SHP77 treated with DMSO at 0.1 percent for 48 hours (cell line): ENCODE measurements at places on chromosomes 1 and 21.

- DNase-seq = no peak
These were observed 66.4 kb downstream of the BEND5 start for GRCh38 chr1:48710318-48710717.

- no peak for DNase-seq
These were observed 75.6 kb upstream of the BACE2 start for GRCh38 chr21:41092312-41092711.

- DNase-seq = peak; percentile 65
These were observed 55.9 kb upstream of the PTGFRN start for GRCh38 chr1:116853680-116854402.

DNA sequence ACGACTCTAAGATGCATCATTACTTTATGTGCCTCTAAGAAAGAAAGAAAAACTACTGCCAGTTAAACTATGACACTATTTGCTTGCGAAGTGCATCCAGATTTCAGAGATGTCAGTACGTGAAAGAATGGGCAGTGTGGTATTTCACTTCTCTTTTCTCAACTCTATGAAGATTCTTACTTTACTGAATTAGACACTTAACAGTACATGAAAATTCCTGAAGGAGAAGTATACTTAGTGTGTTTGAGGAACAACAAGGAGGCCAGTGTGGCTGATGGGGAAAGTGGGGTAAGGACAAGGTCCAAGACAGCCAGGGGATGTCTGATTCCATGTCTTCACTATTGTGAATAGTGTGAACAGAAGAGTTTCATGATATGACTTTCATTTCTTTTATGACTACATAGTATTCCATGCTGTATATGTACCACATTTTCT is 53.9 kb upstream of the HSD17B7 start:
- DNase-seq = no peak

DNA sequence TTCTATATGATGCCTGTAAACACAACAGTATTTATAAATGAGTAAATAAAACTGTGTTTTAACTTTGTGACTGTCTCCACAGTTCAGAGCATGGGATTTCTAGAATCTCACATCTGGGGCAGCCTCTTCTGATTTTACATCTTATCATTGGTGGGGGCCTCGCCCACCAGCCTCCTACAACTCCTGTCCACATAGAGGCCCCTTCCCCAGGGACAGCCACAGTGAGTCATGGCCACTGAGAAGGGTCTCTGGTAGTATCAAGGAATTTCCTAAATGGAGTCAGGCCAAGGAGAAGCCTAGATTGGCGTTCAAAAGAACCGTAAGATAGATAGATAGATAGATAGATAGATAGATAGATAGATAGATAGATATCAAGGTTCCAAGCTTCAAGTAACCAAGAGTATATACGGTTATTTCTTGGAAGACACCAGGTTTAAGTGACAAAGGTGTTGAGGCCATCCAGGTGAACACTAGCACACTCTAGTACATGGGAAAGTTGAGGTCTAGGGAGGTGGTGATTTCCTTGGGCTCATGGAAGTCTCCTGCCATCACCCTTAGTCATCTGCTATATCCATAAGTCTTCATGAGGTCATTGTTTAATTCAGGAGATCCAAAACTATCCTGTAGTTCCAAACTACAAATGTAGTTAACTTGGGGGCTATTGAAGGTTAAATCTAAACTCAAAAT is 121.6 kb downstream of the SYT2 start:
- DNase-seq = no peak

GRCh38 chr1:171286032-171286705 is 27.8 kb upstream of the FMO4 start:
- no peak for DNase-seq

DNA sequence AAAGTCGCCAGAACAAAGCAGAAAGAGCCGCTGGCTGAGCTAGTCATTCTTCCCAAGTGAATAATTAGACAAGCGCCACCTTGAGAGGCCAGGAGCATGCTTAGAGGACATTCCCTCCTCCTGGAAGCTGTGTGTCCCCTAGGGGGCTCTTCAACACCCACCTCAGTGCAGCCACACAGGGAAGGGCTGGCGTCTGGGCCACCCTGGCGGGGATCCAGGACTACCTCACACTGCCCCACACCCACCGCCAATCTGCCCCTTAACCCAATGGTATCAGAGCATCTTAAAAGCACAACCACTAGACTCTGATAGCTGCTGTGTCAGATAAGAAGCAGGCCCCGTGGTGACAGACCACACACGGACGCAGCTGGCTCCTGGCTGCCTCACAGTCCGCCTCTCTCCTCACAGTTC is 24.9 kb downstream of the SETD4 start:
- no peak for DNase-seq

DNA sequence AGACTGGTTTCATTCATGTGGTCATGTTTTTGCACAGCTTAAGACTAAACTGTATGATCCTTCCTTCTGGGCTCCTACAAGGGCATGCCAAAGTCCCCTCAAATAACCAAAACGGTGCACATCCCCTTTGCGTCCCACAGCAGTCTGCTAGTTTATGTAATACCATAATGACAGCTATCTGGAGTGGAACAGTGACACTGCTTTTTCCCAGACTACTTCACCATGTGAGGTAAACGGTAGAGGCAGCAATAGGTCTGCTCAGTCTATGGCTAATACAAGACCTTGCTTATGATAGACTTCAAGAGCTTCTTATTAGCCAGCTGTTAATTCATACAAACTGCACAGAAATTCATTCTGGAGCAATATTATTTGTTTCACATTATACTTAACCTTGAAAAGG is 395.5 kb downstream of the SMYD3 start:
- no peak for DNase-seq

- no peak for DNase-seq
These were observed 39.0 kb downstream of the NEXN start for GRCh38 chr1:77927414-77927813.

DNA sequence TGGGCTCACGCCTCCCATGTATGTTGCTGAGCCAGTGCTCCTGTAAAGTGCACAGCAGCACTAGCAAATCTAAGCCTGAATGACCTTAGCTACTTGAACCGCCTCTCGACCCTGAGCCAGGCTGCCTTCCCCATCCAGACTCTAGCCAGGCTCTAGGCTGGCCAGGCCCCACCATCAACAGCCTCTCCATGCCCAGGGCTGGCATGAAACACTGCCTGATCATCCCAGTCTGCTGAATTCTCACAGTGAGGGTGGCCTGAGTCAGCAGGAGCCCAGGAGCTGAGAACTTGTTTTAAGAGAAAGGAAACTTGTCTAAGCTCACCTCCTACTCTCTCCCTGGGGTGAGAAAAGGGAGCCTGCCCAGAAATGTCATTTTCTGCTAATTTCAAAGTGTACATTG is 733.3 kb downstream of the PTPRU start:
- no peak for DNase-seq

DNA sequence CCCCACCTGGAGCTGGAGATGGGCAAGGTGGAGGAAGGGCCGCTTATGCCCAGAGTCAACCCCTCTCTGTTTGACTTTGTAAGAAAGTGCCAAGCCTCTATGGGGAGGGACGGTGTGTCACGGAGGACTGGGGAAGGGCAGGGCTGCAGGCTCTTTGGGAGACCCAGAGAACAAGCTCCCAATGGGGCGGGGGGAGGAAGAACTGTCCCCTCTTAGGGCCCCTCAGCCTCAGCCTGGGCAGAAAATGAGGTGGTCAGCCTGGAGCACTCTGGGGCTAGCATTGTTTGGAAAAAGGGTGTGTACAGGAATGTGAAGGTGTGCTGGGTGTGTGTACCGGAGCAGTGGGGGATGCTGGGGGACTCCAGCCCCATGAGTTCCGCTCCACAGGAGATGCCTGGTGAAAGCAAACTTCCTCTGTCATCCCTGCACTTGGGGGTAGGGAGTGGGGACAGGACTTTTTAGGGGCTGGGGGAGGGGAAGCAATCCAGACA is 1.2 kb upstream of the INAVA start:
- DNase-seq = no peak

GRCh38 chr1:194062526-194062925 is 876.1 kb upstream of the B3GALT2 start:
- no peak for DNase-seq

GRCh38 chr1:56135069-56135863 is 444.1 kb downstream of the PLPP3 start:
- no peak for DNase-seq

- no peak for DNase-seq
These were observed 18.9 kb downstream of the HTR1D start for GRCh38 chr1:23198373-23198772.

DNA sequence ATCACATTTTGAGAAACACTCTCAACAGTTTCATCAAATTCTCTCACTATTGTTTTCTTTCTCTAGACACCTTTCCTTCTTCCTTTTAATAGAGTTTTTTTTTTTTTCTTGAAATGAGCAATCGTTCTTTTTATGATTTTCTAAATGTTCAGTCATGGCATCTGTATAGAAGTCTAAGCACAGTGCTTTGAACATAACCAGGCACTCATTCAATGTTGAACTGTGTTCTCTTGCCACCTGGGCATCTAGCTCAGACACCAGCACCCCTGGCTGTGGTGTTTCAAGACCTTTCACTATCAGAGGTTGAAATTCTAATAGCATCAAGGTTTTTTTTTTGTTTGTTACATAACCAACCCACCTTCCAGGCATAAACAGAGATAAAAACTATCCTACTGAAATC is 96.6 kb downstream of the DNM3 start:
- DNase-seq = no peak

DNA sequence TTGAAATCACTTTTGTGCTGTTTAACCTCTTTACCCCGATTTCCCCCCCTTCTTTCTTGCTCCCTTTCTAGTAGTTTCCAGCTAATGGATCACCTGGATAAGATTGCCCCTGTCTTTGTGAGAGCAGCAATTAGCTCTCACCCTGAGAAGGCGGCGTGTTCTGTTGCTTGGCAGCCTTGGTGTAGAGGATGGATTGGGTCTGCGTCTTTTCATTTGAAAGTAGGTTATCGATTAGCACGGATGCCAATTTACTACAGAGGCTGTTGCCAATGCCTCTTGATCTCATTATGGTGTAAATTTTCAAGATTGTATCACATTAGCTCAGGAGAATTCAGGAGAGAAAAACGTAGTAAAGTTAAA is 26.4 kb downstream of the KIF26B start:
- DNase-seq = no peak

DNA sequence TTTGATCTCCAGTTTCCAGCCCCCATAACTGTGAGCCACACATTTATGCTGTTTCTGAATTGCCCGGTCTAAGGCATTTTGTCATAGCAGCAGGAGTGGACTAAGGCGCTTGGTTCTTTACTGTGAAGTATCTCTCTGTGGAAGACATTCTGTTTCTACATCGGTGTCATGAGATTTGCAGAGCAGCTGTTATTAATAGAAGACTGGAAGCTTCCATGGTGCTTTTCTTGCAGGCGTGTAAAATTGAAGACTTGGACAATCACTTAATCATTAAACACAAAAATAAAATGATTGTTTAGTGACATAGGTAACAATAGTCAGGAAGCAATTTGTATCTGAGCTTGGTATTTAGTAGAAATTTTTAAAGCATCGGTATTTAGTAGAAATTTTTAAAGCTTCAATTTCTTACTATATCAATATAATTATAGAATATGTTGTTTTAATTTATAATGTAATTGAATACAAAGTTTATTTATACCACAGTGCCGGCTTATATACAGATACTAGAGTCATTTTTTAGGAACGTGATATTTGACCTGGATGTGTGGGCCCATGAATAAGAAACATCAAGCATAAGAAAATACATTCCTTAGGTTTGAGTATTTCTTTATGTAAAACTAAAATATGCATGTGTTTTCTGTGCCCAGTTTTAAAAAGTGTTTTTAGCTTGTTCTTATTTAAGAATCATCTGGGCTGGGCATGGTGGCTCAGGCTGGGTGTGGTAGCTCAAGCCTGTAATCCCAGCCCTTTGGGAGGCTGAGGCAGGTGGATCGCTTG is 60.6 kb upstream of the COL6A1 start:
- DNase-seq = no peak

DNA sequence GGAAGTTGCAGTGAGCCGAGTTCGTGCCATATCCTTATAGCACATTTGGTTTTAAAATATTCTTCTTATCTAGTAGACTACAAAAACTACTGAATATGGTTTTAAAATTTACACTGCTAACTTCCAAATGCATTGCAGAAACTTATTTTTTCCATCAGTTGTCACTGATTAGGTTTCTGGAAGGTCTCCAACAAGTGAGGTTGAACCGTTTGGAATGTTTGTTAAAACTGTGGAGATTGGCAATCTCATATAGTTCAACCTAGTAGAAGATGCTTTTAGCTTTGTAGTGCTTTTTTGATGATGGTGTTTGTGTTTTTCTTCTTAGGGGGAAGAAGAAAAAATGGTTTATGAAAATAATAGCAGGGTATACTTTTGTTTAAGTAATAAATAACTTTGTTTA is 12.9 kb downstream of the CENPF start:
- DNase-seq = no peak

DNA sequence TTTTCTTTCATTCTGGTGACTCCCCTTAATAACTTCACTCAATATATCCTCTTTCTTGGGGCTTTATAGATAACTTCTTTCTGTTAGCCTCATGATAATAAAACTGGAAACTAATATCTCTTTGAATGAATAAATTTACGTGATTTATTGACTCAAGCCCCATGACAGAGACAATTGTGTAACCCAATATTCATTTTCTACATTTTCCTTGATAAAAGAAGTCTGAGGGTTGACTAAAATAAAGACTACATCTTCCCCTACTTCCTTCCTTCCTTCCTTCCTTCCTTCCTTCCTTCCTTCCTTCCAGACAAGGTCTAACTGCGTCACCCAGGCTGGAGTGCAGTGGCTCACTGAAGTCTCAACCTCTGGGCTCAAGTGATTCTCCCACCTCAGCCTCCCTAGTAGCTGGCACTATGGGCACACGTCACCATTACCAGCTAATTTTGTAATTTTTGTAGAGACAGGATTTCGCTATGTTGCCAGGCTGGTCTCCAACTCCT is 85.1 kb downstream of the CYYR1 start:
- no peak for DNase-seq

- DNase-seq = no peak
These were observed 1648.4 kb downstream of the KCNT2 start for GRCh38 chr1:194959795-194960194.

- DNase-seq = no peak
These were observed 63.3 kb downstream of the AK4 start for GRCh38 chr1:65211331-65211730.

DNA sequence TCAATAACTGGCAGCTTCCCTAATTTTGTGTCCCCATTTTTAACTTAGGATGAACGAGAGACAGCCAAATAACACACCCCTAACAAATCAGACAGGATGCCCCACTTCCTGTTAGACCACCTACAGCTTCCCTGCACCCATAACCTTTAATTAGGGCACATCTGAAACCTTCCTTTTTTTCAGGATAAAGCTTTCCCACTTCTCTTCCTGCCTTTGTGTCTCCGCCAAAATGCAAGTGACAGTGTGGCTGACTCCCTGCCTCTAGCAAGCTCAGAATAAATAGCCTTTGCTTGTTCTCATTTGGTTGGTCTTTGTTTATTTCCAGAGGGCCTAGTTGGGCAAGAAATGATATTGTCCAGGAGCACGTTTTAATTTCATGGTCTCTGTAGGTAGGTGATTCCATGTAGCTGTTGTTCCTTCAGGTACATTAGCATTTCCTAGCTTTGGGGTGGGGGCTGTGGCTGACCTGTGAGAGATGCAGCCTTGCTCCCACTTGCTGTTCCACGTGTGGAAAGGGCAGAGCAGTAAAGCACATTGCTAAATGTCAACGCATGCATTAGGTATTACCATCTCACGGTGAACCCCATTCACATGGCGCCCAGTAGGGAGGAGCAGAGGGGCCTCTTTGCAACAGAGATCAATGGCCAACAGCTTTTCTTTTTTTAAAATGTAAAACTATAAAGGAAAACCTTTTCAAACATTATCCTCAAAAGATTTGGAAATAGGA is 154.9 kb downstream of the ST6GALNAC3 start:
- no peak for DNase-seq
